ENCODE measurements at places on chromosomes 7 and 10.

GRCh38 chr7:2909471-2910039 is 65.4 kb upstream of the GNA12 start:
- DNase-seq: no peak

DNA sequence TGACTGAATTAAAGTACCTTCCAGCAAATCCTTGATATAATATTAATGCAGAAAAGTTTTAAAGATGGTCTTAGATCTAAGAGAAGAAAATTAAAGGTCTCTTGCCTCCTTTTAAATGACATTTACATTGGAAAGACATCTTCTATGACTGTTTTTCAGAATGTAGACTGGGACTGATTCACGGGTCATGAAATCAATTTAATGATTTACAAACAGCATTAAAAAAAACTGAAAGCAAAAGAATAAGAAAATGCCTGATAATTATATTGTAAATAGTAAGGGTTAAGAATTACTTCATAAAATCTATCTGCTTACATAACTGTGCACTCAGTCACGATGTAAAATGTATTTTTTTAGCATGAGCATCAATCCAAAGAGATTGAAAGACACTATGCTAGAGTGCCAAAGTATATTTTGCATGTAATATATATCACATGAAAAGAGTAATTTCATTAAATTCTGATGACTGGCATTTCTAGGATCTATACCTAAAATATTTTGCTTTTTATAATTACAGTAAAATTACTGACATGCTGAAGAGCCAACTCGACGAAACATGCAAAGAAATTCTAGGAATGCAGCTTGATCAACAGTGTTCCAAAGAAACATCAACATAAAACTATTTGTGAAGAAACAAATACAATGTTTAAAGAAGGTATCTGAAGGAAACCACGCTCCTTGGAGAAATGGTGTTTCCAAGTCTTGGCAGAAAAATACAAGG is 35.1 kb downstream of the RTKN2 start:
- DNase-seq: peak; percentile 57

DNA sequence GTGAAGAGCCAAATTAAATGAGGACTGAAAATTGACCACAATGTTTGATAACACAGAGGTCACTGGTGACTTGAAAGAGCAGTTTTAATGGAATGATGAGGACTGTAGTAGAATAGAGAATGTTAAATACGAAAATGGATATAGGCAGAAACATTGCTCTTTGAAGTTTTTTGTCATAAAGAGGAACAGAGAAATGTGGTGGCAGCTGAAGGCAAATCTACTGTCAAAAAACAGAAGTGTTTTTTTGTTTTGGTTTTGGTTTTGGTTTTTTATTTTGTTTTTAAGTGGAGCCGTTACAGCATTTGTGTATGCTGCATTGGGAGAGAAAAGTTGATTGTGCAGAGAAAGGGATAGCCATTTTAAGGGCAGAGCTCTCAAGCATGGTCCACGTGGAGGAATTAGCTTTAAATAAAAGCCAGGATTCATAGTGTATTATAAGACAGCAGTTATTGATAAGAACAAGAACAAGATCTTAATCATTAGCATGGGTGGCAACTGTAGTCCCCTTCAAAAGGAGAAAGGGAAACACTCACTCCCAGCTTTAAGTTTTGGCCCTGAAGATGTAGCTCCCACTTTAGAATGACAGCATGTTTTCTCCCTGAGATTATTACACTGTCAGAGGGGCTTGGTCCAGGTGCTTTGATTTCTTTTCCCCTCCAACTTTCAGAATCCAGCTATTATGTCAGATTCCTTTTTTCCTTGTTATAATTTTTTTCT is 156.7 kb upstream of the BET1 start:
- DNase-seq: no peak

DNA sequence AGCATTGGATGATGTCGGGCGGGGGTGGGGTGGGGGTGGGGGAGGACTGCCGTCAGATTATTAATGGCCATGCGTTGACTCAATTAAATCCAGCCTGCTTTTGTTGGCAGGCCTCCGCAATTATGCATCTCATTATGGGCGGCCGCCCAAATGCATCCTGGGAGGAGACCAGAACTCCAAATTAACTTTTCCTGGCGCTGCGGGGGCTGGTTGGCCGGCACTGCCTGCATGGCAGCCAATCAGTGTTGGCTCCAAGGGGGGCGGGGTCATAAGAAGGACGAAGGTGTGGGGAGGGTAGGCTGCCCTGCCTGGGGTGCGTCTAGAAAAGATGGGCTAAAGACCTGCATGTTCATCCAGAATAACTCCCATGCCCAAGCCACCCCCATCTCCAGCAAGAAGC is 83.9 kb upstream of the PAX2 start:
- DNase-seq: no peak

GRCh38 chr7:130090745-130091532 is 20.6 kb downstream of the KLHDC10 start:
- no peak for DNase-seq

DNA sequence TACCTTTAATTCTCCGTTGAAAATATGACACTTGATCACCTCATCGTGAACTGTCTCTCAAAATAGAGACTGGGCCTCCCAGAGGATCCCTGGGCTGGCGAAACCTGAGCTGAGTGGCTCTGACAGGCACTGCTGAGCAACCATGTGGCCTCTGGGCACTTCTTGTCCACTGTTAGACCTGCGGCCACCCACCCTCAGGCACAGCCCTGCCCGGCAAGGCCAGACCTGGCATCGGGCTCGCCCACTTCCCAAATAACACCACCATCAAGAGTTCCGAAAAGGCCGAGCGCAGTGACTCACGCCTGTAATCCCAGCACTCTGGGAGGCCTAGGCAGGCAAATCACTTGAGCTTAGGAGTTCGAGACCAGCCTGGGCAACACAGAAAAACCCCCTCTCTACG is 82.5 kb downstream of the COBL start:
- DNase-seq: no peak

DNA sequence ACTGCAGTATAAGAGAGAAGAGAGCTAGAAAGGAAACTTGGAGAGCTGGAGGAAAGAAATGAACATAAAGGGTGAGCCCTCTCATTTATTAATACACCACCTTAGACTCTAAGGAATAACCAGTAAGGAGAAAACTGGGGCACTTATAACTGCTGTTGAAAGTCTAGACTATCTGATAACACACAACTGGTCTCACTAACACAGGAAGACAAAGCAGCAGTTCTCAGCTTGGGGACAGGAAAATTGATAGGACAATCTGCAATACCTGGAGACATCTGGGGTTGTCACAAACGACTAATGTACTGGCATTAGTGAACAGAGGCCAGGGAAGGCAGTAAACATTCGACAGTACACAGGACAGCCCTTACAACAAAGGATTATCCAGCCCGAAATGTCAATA is 6.8 kb downstream of the ELMO1 start:
- DNase-seq: no peak

DNA sequence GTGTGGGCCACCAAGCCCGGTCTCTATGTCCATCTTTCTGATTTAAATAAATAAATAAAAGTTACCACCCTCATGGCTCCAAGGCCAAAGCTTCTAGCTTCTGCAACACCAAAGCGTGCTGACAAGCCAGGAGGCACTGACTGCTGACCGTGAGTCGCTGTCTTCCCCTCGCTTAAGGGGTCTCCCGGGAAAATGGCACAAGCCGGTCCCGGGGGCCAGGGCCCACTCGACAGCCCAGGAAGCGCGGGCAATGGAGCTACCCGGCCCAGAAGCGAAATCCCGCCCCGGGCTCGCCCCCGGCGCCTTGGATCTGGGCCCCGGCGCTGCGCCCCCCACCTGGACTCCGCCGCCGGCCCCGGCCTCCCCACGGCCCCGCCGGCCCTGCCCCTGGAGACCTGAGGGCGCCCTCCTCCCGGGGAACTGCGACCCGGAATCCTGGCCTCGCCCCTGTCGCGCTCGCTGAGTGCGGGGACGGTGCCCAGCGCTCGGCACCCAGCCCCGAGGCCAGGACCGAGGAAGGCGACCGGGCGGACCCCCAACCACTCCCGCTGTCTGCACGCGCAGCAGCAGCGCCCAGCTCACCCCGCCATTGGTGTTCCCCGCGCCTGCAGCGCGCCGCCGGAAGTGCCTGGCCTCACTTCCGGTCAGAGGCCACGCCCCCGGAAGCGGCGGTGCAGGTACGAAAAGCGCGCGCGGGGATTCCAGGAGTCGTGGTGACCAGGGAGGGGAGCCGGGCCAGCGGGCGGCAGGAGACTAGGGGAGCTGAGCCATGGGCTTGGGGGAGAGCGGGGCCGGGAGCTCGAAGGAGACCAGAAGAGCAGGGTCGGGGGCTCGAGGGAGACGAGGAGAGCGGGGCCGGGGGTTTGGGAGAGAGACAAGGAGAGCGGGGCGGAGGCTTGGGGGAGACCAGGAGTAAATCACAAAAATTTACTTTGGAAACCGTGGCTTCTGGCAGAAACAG is at the start of the genes MRM2 and NUDT1:
MRM2 (minus strand) TSS at position 626 of the 961 bp plus-strand sequence; CDS start at position 590, 36 bp downstream.
NUDT1 (plus strand) TSS at position 647 of the 961 bp plus-strand sequence. CDS start 2,349 bp downstream, outside the sequence.
- peak; percentile 76 for DNase-seq

- no peak for DNase-seq
Observed at GRCh38 chr10:3105166-3105565, 37.8 kb downstream of the PFKP start.

- no peak for DNase-seq
Observed at GRCh38 chr10:99981581-99982199, 28.1 kb downstream of the DNMBP start.

GRCh38 chr10:18683427-18683826 is 24.2 kb downstream of the ARL5B start:
- peak; percentile 82 for DNase-seq

- no peak for DNase-seq
Observed at GRCh38 chr7:138400400-138400886, 59.6 kb upstream of the TRIM24 start.

DNA sequence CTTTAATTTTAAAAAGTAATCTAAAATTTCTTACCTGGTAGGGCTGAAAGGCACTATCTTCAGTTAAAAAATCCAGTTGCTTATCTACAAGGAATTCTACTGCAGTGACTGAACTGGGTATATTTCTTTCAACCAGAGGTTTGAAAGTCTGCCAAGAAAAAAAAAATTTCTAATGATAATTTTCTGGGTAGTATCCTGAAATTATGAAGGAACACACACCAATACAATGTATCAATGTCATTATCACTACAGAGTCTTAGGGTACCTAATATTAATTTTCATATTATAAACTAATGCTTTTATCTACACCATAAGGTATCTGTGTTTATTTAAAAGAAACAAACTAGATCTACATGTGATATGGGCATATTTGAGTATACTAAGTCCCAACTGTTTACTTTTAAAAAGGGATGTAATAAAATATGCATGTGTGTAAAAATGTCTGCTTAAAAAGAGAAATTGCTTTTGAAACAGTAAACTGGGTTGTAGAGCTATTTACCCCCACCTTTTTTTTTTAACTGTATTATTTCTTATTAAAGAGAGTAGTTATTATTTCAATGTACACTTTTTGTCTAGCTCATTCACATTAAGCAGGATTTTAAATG is 131.6 kb downstream of the NRBF2 start:
- DNase-seq: no peak

GRCh38 chr10:92692697-92693533 is 3.2 kb downstream of the HHEX start:
- no peak for DNase-seq

- DNase-seq: no peak
Observed at GRCh38 chr7:51539840-51540239, 223.2 kb upstream of the COBL start.

DNA sequence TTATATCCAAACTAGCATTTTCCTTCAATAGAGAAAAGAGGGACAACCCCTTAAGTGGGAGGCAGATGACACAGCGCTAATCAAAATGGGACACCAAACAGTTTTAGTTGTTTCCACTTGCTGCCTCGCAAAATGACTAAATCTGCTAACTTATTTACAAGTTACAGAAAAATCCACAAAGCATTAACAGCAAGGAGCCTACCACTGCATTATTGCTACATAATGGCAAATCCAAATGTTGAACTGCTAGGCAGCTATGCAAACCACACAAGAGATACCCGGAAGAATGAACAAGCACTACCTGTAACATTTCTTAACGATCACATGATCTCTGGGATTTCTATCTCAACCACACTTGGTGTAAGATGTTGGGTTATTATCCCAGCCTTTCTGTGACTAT is 96.7 kb downstream of the SFMBT2 start:
- no peak for DNase-seq

DNA sequence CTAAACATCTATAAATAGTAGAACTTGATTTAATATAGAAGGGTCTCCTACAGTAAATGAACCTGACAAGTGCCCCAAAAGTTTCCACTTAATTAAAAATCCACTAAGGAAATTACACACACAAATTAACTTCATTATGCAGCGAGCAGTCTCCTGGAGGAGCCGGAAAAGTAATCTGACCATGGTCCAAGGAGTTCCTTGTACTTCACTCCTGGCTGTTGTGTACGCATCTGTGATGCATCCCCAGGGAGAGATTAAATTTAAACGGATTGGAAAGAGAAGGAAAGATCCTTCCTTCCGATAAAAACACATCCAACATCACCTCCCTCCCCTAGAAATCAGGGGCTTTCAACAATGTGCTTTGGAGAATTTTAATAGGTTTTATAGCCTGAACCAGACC is 85.5 kb downstream of the PARD3 start:
- DNase-seq: no peak

DNA sequence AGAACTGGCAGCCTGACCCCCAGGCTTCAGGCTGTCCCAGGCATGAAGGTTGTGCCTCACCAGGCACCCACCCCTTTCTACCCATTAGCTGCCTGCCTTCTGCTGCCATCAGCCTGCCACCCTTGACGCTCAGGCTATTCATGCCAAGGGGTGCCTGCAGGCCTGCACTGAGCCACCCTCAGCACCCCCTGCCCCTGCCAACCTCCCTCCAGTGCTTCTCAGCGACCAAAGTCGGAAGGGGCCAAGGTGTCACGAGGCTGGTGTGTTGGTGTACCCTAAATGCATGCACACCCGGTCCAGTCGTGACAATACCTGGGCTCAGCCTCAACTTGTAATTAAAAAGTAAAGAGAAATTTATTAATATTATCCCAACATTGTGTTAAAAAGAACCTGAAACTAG is 422.7 kb downstream of the ARL4A start:
- no peak for DNase-seq

DNA sequence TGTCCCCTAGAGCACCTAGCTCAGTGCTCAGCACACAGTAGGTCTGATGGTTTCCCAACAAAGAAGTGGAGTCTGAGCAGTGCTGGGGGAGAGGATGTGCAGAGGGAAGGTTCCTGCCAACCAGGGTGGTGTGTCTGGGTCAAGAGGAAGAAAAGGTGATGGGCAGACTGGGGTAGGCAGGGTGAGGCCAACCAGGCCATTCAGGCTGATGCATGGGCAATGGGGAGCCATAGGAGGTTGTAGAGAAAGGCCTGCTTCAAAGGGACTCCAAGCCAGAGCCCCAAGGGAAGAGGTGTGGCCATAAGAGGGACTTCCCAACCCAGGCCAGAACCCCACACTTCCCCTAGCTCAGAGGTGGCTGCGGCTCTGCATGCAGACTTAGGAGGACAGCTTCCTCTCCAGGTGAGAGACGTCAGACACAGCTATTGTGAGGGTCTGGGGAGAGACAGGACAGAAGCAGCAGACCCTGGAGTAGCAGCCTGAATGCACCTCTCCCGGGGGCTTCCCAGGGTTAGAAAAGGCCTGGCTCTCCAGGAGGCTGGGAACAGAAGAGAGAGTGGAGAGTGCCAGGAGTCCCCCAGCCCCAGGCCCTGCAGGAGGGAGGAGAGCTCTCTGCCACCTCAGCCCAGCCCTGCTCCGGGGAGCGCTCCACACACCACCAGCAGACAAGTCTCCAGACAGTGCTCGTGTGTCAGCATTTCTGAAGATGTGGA is 87.4 kb upstream of the ZMIZ1 start:
- DNase-seq: no peak

Measured in fibroblast of skin of right biceps (primary cell).